ENCODE measurements at places on chromosomes 3 and 15.

- DNase-seq = no peak
Observed at GRCh38 chr3:71444028-71444860, 139.3 kb downstream of the FOXP1 start.

DNA sequence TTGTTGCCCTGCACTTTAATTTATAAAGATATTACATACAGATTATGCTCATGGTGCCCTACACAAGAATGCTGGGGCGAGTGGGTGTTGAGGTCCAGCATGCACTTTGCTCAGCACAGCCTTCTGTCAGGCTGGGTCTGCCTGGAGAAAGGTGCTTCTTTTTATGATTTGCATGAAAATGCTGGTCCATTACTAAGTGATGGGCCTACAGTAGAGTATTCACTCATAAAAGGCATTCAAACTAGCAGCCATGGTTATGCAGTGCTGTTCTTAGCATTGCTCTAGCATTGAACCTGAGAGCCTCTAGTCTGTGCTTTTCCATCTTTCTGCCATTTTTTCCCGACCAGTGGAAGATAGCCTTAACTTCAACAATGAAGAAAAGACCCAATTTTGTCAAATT lies 12.3 kb downstream of the LNP1 start:
- no peak for DNase-seq

GRCh38 chr3:177199206-177199760 lies 2.0 kb upstream of the TBL1XR1 start:
- DNase-seq = no peak

GRCh38 chr3:46465196-46465520 lies 453 bp upstream of the LTF start:
- no peak for DNase-seq

DNA sequence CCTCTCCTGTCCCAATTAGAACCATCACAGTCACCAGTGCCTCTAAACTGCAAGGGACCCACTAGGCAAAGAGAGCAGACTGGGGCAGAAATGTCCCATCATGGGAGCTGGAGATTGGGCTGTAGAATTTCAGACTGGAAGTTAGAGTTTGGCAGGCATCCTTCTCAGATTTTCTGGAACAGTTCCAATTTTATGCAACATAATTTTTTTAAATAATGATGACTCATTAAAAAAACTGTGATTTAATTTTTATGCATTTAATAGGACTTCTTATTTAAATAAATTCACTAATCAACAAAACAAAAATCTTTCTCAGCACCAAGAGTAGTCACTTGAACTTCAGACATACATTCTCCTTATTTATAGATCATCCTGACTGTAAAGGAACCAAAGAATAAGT lies 84.6 kb upstream of the SLC7A14 start:
- DNase-seq = no peak

DNA sequence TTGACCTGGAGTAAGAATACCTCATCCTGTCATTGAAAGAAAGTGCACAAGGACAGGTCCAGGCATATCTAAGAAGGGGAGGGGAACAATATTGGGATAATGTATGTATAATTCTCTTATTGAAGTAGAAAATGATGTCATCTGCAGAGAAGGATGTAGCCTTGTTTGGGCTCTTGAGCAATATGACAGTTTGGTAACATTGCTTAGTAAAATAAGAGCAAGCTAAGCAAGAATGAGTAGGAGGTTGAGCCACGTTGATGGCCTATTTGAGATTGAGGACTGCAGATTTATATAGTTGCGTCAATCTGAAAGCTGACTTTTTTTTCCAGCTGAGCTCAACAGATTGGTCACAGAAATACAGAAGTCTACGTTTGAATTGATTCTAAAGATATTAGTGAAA lies 145.2 kb downstream of the FILIP1L start:
- DNase-seq = no peak

Measured in frontal cortex (tissue), 4 donors.